RKO (cell line): ENCODE measurements at places on chromosomes 7 and 10.
A peak's percentile ranks its signal among the peaks of the same experiment; 100 is the strongest.

DNA sequence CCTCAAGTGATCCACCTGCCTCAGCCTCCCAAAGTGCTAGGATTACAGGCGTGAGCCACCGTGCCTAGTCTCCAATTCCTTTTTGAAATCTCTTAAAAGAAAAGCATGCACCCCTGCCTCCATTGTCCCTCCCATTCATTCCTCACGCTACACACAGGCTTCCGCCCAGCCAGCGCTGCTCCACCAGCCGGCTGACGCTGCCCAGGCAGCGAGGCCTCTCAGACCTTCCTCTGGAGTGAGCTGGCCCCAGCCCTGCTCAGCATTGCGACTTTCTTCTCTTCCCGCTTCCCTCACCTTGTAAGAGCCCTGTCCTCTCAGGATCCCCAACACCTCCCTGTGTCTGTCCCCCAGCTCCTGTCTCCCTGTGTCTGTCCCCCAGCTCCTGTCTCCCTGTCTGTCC is 23.6 kb downstream of the RGS10 start:
- no peak for DNase-seq

DNA sequence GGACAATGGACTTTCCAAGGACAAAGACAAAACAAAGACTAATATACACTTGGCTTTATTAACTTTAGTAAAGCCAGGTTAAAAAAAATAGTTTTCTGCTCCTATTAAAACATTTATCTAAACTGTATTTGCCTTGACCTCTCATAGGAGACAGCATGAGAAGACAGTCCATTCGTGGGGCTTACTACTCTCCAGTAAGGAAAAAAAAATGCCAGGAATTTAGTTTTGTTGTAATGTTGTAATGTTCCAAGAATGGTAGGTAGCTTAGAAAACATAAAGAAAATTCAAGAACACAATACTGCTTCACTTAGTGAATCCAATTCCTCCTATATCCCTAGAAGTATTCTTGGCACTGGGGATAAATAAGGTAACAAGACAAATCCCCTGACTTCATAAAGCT is 81.7 kb downstream of the KMT2C start:
- DNase-seq = no peak

DNA sequence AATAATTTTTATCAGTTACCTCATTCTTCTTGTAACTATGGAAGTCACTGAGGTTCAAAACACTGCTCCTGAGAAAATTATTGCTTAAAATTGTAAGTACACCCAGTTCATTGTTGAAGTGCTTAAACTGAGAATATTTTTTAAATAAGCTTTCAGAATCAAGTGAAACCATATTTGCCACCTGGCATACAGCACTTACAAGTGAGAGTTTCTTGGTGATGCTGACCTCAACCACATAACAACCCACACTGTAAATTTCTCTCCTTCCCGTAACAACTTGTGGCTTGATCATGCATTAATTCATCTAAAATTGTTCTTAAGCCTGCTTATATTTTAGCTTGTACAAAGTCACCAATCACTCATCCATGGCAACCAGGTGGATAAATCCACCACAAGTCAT is 34.0 kb downstream of the IMMP2L start:
- no peak for DNase-seq

- DNase-seq = no peak
These were observed 3.4 kb downstream of the LRRC27 start for GRCh38 chr10:132335189-132336063.

GRCh38 chr10:45044290-45044689 is 43.6 kb downstream of the ZNF22 start:
- no peak for DNase-seq

DNA sequence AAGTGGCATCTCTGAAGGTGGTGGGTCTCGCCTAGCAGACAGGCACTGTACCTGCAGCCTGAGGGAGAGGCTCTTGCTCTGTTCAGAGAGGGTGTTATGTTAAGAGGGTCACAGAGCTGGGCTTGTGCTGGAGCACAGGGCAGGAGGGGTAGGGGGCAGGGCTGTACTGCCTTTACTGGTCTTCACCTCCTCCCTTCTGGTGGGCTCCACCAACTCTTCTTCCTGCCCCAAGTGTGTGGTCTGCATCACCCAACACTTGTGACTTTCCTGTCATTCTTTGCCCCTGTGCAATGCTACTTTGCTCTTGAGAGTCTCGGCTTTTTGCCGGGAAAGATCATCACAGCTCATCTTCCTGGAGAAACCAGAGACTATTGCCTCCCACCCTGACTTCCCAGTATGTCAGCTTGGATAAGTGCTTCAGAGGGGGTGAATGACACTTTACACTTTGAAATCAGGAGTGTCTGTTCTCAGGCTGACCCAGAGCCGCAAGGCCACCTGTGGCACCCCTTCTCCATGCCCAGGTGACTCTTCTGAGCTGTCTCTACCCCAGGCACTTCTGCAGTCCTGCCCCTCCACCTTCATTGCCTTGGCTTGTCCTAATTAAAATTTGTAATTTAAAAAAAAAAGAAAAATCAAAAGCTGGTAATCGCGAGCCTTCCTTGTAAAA is 38.4 kb upstream of the IKZF1 start:
- DNase-seq = no peak

DNA sequence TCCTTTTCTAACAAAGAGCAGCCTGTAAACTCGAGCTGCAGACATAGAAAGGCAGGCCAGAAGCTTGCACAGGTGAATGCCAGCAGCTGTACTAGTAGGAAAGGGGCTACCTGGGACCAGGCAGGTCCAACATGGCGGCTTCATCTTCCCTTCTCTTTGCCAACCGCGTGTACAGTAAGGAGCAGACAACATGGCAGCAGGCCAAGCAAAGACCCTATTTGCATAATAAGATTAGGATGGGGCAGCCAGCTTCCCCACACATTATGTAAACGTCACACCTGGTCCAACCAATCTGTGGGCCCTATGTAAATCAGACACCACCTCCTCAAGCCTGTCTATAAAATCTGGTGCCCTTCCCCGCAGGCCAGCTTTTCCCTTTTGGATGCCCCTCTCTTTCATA is 1186.5 kb upstream of the AUTS2 start:
- DNase-seq = no peak

- DNase-seq = peak; percentile 79
These were observed at the start of gene HOXA11 for GRCh38 chr7:27185013-27185853. Gene HOXA11, minus strand, starts transcription at chr7:27185232. Its CDS starts 88 bp downstream, at chr7:27185144.

GRCh38 chr10:128892005-128892404 is 575.0 kb upstream of the MGMT start:
- DNase-seq = no peak

GRCh38 chr10:70928140-70928539 is 39.8 kb upstream of the PCBD1 start:
- no peak for DNase-seq

GRCh38 chr7:45701701-45702510 is 127.7 kb downstream of the ADCY1 start:
- DNase-seq = no peak

DNA sequence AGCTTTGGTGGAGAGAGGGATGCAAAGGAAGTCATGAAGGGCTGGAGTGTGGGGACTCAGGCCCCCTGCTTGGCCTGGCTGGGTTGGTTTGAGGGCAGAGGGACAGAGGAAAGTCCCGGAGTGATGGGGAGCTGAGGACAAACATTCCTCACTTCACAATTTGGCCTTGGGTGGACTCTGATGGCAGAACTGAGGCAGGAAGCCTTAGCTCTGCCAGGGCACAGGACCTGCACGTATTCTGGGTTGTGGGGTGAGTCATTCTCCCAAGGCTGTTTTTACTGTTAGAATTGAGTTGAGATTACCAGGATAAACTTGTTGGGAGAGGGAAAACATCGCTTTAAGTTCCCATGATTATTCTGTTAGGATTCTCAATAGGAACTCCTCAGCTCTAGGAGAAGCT is 2.6 kb downstream of the GOLGA7B start:
- no peak for DNase-seq

DNA sequence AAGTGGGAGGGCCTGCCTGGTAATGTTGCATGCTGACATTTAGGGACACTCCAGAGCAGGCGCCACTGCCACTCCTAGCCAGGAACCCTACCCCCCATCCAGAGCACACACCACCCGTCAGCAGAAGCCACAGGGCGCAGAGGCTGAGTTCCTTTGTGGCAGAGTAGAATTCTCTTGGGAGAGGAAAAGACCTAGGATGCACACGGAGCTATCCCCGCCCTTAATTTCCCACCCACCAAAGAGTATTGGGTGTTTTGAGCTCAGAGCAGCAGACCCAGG is 702 bp upstream of the INSYN2A start:
- DNase-seq = no peak

- no peak for DNase-seq
These were observed 38.4 kb downstream of the SYPL1 start for GRCh38 chr7:106073701-106074100.

DNA sequence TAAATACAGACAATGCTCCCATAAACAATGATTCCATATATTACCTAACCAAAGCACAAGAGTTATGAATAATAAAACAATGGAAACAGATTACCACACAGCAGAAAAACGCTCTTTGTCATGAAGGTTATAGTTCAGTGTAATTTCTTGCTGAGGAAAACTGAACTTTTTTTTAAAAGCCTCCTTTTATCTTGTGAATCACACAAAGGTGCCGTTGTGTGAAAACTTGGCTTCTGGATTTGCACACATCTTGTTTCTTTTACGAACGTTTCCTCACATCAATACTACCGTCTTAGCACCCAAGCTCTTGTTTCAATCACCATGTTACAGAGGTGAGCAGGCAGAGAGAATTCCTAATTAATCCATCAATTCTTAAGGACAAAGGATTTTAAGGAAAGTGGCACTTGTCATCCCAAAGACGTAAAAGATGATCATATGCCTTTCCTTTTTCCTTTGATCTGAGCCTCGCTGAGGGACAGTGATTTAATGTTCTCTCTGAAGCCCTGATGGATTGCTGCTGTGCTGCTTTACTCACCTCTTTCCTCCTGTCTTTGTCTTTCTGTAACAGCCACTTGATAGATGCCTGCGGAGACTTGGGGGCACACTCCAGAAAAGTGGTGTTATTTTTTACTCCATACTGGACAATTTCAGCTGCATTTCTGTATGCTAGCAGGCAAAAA is 110.1 kb downstream of the CD36 start:
- no peak for DNase-seq

- DNase-seq = no peak
These were observed 21.9 kb downstream of the DPY19L1 start for GRCh38 chr7:35015346-35015859.

DNA sequence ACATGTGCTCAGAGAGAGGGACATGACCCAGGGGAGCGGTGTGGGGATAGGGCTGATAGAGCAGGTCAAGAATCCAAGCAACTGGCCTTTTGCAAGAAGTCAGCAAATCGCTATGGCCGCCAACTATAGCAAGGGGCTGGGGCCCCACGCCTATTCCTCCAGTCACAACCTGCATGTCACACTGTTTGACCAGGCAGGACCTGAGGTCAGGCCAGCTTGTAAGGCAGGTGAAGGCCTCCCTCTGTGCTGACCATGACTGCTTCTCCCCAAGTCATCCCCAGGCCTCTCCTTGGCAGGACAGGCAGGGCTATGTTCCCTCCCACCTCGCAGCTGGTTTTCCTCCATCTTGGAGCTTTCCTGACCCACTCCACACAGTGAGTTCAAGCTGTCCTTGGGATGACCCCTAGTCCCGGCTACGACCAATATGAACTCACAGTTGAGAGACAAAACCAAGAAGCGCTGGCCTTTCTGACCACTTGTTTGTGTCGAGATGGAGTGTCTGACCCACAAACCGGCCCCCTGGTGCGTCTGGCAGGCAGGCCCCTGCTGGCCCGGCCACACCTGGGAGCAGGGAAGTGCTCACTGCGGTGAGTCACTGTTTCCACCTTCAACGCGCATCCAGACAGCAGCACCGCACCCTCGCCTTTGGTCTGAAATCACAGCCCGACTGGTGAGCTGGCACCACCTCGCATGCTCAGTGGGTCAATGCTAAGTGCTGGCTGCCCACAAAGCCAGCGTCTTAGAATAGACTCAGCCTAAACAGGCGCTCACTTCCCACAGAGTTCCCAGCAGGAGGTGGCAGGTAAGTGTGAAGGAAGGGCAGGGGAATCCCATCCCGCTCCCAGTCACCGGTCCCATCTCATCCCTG is 81.4 kb downstream of the VWA2 start:
- DNase-seq = no peak

DNA sequence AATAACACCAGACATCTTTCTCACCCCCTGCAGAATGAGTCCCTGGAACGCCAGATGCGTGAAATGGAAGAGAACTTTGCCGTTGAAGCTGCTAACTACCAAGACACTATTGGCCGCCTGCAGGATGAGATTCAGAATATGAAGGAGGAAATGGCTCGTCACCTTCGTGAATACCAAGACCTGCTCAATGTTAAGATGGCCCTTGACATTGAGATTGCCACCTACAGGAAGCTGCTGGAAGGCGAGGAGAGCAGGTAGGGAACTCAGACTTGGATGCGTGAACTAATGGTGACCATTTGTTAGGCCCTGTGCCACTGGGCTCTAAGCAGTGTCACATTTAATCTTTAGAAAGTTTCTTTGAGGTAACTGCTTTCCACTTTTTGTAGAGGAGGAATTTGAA is 7.1 kb downstream of the VIM start:
- no peak for DNase-seq

GRCh38 chr7:35781200-35781701 is 19.6 kb upstream of the SEPTIN7 start:
- no peak for DNase-seq

GRCh38 chr7:7803715-7804178 is 85.3 kb upstream of the RPA3 start:
- DNase-seq = no peak

DNA sequence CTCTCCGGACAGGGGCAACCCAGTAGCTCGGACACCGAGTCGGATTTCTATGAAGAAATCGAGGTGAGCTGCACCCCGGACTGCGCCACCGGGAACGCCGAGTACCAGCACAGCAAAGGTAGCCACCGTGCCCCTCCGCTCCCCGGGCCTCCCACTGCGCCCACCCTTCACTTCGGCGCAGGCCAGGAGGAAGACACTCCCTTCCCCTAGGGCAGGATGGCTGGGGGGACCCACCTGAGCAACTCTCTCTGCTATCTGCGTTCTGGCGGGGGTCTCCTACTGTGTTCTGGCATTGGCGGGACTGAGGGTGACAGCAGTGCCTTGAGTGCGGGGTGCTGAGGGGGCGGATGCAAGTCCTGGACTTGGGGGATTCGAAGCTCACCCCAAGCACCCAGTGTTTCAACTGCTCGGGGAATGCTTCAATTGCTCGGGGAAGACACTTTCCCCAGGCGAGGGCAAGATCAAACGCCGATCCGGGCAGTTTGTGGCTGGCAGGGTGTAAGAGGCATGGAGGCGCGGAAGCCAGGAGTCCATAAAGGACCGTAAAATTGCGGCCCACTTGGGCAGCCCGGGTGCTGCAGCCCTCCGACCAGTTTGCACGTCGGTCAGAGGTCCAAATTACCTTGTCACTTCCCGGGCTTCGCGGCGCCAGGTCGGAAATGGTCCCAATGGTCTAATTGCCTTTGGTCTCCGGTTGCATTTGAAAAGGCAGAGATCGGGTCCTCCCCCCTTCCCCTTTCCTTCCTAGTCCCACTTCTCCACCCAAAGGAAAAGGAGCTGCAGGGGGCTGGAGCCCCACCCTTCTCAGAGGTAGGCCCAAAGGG is 950 bp downstream of the EVX1 start:
- no peak for DNase-seq
